ENCODE measurements at places on chromosomes 7 and 10.

DNA sequence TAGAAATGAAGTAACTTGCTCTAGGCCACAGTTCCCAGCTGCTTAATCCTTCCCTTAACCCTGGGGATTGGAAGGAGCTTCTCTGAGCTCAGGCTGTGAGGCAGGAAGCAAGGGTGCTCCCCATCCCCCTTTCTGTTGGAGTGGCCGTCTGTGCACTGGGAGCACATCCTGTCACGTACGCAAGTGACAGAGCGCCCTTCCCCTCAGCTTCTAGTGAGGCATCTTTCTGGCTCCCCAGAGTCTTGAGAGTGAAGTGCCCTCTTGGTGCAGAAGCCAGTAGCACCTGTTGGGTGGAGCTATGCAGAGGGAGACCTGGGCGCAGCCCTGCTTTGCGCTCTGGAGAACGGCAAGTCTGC lies 47.8 kb downstream of the SHH start:
- no peak for DNase-seq

DNA sequence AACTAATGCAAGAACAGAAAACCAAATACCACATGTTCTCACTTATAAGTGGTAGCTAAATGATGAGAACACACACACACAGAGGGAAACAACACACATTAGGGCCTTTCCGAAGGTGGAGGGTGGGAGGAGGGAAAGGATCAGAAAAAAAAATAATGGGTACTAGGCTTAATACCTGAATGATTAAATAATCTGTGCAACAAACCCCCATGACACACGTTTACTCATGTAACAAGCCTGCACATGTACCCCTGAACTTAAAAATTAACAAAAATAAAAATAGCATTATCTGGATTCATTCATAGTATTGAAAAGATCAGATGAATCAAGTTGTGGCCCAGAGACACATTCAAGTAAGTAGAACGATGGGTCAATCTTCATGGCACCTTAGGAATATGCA lies 159.5 kb upstream of the POT1 start:
- DNase-seq: no peak

- DNase-seq: no peak
These were observed 285.2 kb downstream of the CACNA2D1 start for GRCh38 chr7:82158327-82158726.

GRCh38 chr10:78218798-78219490 lies 185.3 kb downstream of the RPS24 start:
- no peak for DNase-seq

DNA sequence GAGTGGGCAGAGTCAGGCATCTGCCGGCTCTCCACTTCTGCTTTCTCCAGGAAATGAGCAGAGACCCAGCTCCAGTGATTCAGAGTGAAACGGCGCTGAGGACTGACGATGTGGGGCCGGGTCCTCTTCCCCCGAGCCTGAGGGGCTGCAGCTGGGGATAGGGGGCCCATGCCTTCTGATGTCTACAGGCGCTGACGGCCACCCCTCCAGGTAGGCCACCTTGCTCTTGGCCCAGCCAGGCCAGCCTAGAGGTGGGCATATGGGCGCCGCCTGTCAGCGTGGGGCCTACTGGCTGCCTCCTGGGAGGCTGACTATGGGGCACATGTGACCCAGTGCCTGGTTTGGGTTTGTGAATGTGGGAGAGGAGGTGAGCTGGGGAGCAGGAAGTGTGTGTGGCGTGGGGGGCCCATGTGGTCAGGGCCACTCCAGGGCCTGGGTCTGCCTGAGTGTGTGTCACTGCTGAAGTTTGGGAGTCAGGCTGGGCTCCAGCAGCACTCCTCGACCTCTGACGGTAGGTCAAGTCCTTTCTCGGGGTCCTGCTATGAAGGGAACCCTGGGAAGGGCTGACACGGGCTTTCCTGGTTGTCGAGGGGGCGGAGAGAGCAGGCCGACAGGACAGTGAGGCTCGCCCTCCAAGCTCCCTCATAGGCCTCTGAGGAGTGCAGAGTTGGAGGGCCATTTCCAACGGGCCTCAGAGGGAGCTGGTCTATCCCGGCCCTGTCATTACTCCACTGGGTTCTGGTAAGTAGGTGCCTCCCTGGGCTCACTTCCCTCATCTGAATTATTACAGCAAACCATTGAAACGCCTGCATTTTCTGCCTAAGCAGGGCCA lies at the start of gene WDFY4:
Gene WDFY4 (plus strand): TSS at position 82 of the 832 bp plus-strand sequence. CDS start 24,860 bp downstream, outside the sequence.
- no peak for DNase-seq

DNA sequence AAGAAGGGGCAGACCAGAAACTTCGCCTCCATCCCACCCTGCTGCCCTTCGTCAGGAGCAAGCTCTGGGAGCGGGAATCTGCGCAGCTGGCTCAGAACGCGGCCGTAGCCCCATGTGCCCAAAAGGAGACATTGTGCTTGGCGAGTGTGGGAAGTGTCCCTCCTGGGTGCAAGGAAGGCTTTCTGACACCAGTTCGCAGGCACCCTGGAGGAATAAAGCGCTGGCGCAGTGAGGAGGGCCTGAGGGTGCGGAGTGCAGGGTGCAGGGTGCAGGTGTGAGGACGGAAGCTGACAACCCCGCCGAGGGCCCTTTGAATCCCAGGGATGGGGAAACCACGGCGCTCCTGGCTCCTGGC lies 811 bp downstream of the SLIT1 start:
- DNase-seq: no peak

GRCh38 chr10:72335394-72336258 lies 19.1 kb downstream of the DNAJB12 start:
- no peak for DNase-seq

- DNase-seq: no peak
These were observed 90.8 kb downstream of the LMBR1 start for GRCh38 chr7:156802214-156802613.

All from cerebellar nuclear complex (tissue), 1 donor.